ENCODE measurements at places on chromosomes 12 and 14. TPM values are rescaled to one million over a fixed set of nuclear protein-coding genes. Genes with fewer than 3 reads are reported as not detected.
A peak's percentile ranks its signal among the peaks of the same experiment; 100 is the strongest.

Gene OVCH1
- 1.6 TPM for total RNA-seq

GRCh38 chr14:101017209-101017608, 113.7 kb upstream of the RTL1 start:
- no peak for DNase-seq
- H3K27ac ChIP-seq: no peak overlapping the region
- no peak overlapping the region for H3K4me3 ChIP-seq
- H3K36me3 ChIP-seq: peaks cover 13% of the 10 kb centered on the region

Gene KRT73
- total RNA-seq: not detected

GRCh38 chr14:105167303-105168092, 1.1 kb downstream of the JAG2 start:
- peak overlapping the region; percentile 9 for H3K4me3 ChIP-seq
- DNase-seq: no peak
- no peak overlapping the region for H3K27ac ChIP-seq

Gene FAM90A1
- not detected for total RNA-seq

Gene ACSM4
- total RNA-seq: not detected

Gene LRTM2
- 3.2 TPM for total RNA-seq

Gene CACNB3
- 24.0 TPM for total RNA-seq

- no peak overlapping the region for H3K4me3 ChIP-seq
- DNase-seq: no peak
- H3K27me3 ChIP-seq: no peaks in the 10 kb centered on the region
- H3K36me3 ChIP-seq: no peaks in the 10 kb centered on the region
These were observed 56.9 kb downstream of the TESC start for GRCh38 chr12:117042171-117042842.

- H3K36me3 ChIP-seq: no peaks in the 10 kb centered on the region
- H3K4me3 ChIP-seq: peak overlapping the region; percentile 49
- H3K4me1 ChIP-seq: peaks cover 22% of the 10 kb centered on the region
- H3K27me3 ChIP-seq: peaks cover 54% of the 10 kb centered on the region
These were observed 674 bp downstream of the VDR start for GRCh38 chr12:47903927-47904712.

DNA sequence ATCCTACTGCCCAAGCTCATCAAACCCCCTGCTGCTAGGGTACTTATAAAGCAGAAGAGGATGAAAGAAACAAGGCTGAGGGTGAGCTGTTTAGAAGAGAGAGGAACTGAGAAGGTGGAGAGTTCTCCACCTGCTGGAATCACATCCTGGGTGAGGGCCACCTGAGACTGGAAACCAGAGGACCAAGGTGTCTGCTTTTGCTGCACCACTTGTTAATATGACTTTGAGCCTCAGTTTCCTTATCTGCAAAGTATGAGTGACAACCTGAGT, 203.2 kb upstream of the SSTR1 start:
- H3K4me1 ChIP-seq: no peaks in the 10 kb centered on the region
- no peaks in the 10 kb centered on the region for H3K27me3 ChIP-seq
- DNase-seq: no peak
- H3K27ac ChIP-seq: no peak overlapping the region

- no peaks in the 10 kb centered on the region for H3K36me3 ChIP-seq
- no peak overlapping the region for H3K27ac ChIP-seq
- H3K4me1 ChIP-seq: no peaks in the 10 kb centered on the region
- DNase-seq: no peak
- no peaks in the 10 kb centered on the region for H3K27me3 ChIP-seq
These were observed 35.1 kb upstream of the BATF start for GRCh38 chr14:75487155-75487671.

GRCh38 chr12:15540005-15540404, 217.7 kb downstream of the PTPRO start:
- H3K27me3 ChIP-seq: no peaks in the 10 kb centered on the region
- no peak overlapping the region for H3K4me3 ChIP-seq
- H3K27ac ChIP-seq: no peak overlapping the region
- DNase-seq: no peak
- no peaks in the 10 kb centered on the region for H3K36me3 ChIP-seq

GRCh38 chr12:133057446-133057845, 20.1 kb downstream of the ZNF84 start:
- H3K4me1 ChIP-seq: no peaks in the 10 kb centered on the region
- peaks cover 21% of the 10 kb centered on the region for H3K36me3 ChIP-seq
- H3K4me3 ChIP-seq: no peak overlapping the region
- H3K27ac ChIP-seq: no peak overlapping the region

GRCh38 chr14:60656686-60657455, 7.6 kb upstream of the SIX1 start:
- peak overlapping the region; percentile 56 for H3K4me3 ChIP-seq

Gene SLC6A12
- total RNA-seq: 91.0 TPM

GRCh38 chr14:21057803-21058675, at the start of gene RNASE8:
Gene RNASE8 (plus strand): TSS chr14:21057822. CDS start chr14:21057893, 71 bp downstream.
- H3K27me3 ChIP-seq: no peaks in the 10 kb centered on the region
- H3K4me3 ChIP-seq: no peak within 1 kb of the TSS
- H3K4me1 ChIP-seq: peaks cover 7% of the 10 kb centered on the region
- H3K36me3 ChIP-seq: no peaks in the 10 kb centered on the region

Gene CCDC198
- total RNA-seq: 11.3 TPM

Gene EIF2S3B
- 0.59 TPM for total RNA-seq

DNA sequence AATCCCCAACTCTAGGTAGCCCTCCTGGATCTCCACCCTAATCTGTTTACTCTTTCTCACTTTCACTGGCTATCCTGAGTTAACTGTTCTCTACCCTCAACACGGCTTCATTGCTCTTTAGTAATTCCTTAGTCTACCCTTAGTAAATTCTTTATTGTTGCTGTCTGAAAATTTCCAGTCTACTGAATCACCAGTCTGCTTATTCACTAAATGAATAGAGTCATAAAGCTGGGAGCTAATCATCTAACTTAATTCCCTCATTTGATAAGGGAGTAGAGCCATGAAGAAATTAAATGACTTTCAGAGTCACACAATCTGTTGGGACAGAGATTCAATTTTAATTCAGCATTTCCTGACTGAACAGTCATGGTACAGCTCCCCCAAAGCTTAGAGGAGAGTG, 36.5 kb downstream of the YEATS4 start:
- H3K27ac ChIP-seq: no peak overlapping the region
- H3K4me1 ChIP-seq: no peaks in the 10 kb centered on the region
- no peaks in the 10 kb centered on the region for H3K27me3 ChIP-seq
- no peak for DNase-seq

- H3K4me3 ChIP-seq: no peak overlapping the region
- H3K27ac ChIP-seq: no peak overlapping the region
- H3K4me1 ChIP-seq: no peaks in the 10 kb centered on the region
- peaks cover 13% of the 10 kb centered on the region for H3K36me3 ChIP-seq
- H3K27me3 ChIP-seq: no peaks in the 10 kb centered on the region
- DNase-seq: no peak
These were observed 122.1 kb downstream of the TTLL5 start for GRCh38 chr14:75783184-75783583.

DNA sequence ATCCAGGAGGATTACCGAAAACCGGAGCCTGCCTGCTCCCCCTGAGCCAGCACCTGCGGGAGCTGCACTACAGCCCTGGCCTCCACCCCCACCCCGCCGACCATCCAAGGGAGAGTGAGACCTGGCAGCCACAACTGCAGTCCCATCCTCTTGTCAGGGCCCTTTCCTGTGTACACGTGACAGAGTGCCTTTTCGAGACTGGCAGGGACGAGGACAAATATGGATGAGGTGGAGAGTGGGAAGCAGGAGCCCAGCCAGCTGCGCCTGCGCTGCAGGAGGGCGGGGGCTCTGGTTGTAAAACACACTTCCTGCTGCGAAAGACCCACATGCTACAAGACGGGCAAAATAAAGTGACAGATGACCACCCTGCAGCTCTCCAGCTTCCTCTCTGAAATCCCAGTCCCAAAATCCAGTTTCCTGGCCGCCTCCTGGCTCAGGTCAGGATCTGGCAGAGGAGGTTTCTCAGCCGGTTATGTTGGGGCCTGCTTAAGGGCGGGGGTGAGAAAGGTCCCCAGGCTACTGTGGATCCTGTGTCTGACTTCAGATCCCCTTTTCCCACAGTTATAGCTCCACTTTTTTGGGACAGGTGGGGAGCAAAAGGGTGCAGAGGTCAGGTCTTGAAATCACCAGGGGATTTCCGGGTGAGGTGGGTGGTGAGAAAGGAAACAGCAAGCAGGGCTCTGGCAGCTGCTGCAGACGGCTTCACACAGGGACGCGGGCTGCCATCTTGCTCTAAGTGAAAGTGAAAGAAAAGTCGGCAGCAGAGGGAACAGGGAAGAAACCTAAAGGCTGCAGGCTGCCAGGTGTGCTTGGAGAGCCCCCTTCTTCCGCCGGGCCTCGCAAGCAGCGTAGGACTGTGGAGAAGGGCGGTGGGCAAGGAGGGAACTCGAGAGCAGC, at the start of gene TAPBPL:
TAPBPL (plus strand) TSS at position 695 of the 897 bp plus-strand sequence. CDS start 207 bp downstream, outside the sequence.
- peak; percentile 95 for DNase-seq
- peak within 1 kb of the TSS; percentile 97 for H3K27ac ChIP-seq
- no peaks in the 10 kb centered on the region for H3K27me3 ChIP-seq
- peaks cover 38% of the 10 kb centered on the region for H3K4me1 ChIP-seq

- DNase-seq: no peak
- peaks cover 16% of the 10 kb centered on the region for H3K27me3 ChIP-seq
- no peak overlapping the region for H3K4me3 ChIP-seq
- peaks cover 75% of the 10 kb centered on the region for H3K4me1 ChIP-seq
These were observed 52.3 kb upstream of the DLK1 start for GRCh38 chr14:100674428-100674827.

GRCh38 chr12:2535583-2536204, 259.1 kb upstream of the FKBP4 start:
- H3K4me3 ChIP-seq: no peak overlapping the region
- DNase-seq: no peak
- H3K36me3 ChIP-seq: peaks cover 12% of the 10 kb centered on the region
- no peak overlapping the region for H3K27ac ChIP-seq

DNA sequence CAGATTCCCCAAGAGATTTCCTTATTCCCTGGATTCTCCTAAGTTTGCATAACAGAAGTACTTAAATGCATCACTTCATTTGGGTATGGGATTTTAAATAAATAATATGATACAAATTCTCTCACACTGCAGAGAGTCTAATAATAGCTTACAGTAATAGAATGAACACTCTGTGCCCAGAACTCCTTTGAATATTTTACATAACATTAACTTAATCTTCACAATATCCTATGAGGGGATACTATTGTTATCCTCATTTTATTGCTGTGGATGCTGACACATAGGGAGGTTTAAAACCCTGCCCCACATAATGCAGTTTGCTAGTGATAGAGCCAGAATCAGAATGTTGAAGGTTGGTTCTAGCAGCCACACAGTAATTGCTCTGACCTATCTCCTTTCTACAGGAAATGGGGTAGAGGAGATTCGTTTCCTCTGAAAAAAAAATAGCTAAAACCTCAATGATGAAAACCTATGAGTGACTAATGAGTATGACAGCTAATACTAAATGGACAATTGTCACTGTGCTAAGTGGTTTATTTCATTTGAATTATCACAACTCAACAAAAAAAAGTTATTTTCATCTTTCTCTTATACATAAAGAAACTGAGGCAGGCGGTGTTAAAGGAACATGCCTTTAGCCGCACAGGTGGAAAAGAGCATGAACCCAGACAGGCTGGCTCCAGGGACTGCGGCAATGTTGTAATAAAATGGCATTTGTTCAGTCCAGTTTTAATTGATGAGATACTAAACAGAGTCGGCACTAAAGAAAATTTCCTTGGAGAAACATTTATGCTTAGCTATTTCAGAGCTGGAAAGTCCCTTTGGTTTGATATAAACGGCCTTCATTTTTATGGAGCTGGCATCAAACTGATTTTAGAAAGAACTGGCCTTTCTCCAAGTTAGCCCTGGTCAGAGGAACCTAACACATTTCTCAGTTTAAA, 880.9 kb downstream of the NRXN3 start:
- H3K4me1 ChIP-seq: no peaks in the 10 kb centered on the region
- no peak overlapping the region for H3K4me3 ChIP-seq
- DNase-seq: no peak
- H3K36me3 ChIP-seq: no peaks in the 10 kb centered on the region
- H3K27me3 ChIP-seq: no peaks in the 10 kb centered on the region
- no peak overlapping the region for H3K27ac ChIP-seq

GRCh38 chr12:122893208-122894153, 2.4 kb downstream of the VPS37B start:
- H3K27me3 ChIP-seq: no peaks in the 10 kb centered on the region
- peak overlapping the region; percentile 97 for H3K4me3 ChIP-seq
- peak overlapping the region; percentile 94 for H3K27ac ChIP-seq
- peaks cover 57% of the 10 kb centered on the region for H3K4me1 ChIP-seq

DNA sequence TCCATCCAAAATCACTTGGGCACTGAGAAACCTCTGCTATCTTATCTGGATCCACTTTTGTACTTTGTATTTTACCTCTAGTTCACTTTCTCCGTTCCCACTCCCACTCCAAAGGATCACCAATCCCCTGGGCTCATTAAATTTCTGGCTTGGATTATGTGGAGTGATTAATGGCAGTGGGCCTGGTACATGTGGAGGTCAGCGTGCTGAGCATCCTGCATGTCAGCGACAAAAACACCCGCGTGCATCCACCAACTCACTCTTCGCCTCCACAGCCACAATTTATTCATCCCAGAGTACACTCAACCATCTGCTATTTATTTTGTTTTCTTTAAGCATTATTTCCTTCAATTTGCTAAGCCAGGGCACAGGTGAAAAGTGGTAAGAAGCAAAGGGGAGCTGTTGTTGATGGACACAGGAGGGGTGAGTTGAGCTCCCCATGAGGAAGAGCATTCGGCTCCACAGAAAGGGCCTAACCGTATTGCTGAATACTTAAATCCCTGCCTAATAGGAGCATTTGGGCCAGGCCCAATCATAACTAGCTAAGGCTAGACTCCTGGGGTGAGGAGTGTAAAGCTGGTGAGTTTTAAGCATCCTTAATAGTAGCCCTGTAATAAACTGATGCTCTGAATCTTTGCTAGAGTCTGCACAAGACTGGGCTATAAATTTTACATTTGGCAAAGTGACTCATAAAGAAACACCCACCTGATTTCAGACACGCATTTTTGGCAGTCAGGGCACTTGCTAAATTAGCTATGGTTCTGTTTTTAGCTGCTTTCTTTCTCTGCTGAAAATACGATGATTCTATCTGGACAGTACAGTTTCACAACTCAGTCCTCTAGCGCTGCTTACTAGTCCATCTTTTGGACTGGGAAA, 137.8 kb downstream of the SLC25A21 start:
- no peak overlapping the region for H3K4me3 ChIP-seq
- H3K36me3 ChIP-seq: no peaks in the 10 kb centered on the region
- no peaks in the 10 kb centered on the region for H3K4me1 ChIP-seq
- H3K27ac ChIP-seq: no peak overlapping the region

- H3K27ac ChIP-seq: no peak overlapping the region
- peaks cover 9% of the 10 kb centered on the region for H3K4me1 ChIP-seq
- H3K4me3 ChIP-seq: no peak overlapping the region
- H3K27me3 ChIP-seq: no peaks in the 10 kb centered on the region
- DNase-seq: no peak
- H3K36me3 ChIP-seq: no peaks in the 10 kb centered on the region
These were observed 2.3 kb downstream of the DICER1 start for GRCh38 chr14:95155045-95155444.

DNA sequence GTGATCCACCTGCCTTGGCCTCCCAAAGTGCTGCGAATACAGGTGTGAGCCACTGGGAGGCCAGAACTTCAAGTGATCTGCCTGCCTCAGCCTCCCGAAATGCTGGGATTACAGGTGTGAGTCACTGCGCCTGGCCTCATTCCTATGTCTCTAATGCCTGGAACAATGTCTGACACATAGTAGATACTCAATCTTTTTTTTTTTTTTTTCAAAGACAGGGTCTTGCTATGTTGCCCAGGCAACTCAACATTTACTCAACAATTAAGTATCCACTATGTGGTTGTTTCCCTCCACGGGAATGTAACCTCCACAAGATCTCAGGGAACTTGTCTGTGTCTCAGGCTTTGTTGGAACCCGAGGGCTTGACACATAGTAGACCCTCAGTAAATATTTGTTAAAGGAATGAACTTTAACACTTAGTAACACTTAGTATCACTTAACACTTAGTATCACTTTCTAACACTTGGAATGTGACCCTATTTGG, 3.0 kb upstream of the TMEM120B start:
- peaks cover 21% of the 10 kb centered on the region for H3K4me1 ChIP-seq
- no peak for DNase-seq
- no peaks in the 10 kb centered on the region for H3K27me3 ChIP-seq
- H3K4me3 ChIP-seq: no peak overlapping the region
- no peak overlapping the region for H3K27ac ChIP-seq
